ENCODE measurements at places on chromosomes 16 and 17. TPM values are rescaled to one million over a fixed set of nuclear protein-coding genes. Genes with fewer than 3 reads are reported as not detected.

GRCh38 chr16:87550495-87550961 lies 51.8 kb upstream of the JPH3 start:
- peak; percentile 31 for DNase-seq

- no peak for DNase-seq
These were observed 151.0 kb upstream of the RBL2 start for GRCh38 chr16:53282975-53283946.

GRCh38 chr17:38881600-38882191 lies 11.8 kb downstream of the LASP1 start:
- DNase-seq = no peak

- DNase-seq = no peak
These were observed 139.1 kb upstream of the FOXF1 start for GRCh38 chr16:86371083-86371803.

Gene C17orf50
- polyA plus RNA-seq = not detected

Gene BRD7
- polyA plus RNA-seq = 30.9 TPM

Gene MILR1
- polyA plus RNA-seq = 39.7 TPM
